ENCODE measurements at places on chromosomes 3 and 15.

DNA sequence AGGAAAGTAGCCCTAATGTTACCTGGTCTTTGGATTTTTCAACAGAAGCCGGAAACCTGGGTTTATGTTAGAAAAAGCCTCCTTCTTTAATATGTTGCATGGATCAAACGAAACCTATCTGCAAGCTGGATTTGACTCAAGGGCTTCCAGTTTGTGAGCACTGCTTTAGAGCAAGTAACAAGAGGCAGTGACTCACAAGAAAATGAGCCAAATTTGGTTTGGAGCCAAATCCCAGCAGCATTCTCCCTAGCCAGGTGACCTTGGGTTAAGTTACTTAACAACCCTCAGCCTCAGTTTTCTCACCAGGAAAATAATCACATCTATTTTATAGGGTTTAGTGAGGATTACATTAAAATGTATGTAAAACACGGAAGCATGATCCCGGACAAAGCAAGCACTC, 215.2 kb upstream of the PRICKLE2 start:
- no peak for DNase-seq

GRCh38 chr3:149701977-149702350, 44.1 kb upstream of the WWTR1 start:
- DNase-seq: no peak

GRCh38 chr3:8445861-8446260, 55.8 kb upstream of the LMCD1 start:
- no peak for DNase-seq

- no peak for DNase-seq
Observed at GRCh38 chr3:30649572-30650318, 43.3 kb downstream of the TGFBR2 start.

DNA sequence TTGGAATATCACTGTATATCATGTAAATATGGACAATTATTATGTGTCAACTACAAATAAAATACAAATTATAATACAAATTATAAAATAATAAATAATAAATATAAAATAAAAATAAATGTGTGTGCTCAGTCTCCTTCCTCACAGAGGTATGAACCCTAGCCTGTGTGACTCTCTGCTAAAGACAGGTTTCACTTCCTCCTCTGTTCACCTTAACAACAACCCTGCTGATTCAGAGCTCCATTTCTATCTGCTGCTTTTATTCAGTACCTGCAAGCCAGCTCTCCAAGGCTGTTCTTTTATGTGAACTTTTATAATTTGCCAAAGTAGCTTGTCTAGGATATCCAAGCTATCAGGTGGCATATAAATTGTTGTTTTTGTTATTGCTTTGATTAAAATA, 610.7 kb upstream of the GRM7 start:
- DNase-seq: no peak

- peak; percentile 35 for DNase-seq
Observed at GRCh38 chr15:59553879-59554735, 57.5 kb upstream of the GCNT3 start.

GRCh38 chr15:62121273-62122015, 43.6 kb downstream of the C2CD4B start:
- DNase-seq: no peak

DNA sequence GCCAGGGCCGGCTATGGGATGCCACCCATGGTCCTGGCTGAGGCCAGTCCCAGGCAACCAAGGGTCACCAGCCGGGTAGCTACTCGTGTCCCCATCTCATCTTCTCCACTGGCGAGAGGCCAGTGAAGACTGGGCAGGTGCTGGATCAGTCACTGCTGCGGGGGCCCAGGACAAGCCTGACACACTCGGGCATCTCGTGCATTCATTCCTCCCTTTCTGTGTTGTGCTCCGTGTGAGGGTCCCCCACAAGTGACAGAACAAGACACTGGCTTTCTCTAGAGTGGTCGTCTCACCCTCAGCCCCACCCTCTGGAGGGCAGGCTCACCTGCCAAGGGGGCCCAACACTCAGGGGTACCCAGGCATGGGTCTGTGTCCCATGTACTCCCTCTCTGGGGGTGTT, 48.4 kb downstream of the ROPN1B start:
- DNase-seq: no peak

GRCh38 chr15:37678124-37678523, 256.3 kb upstream of the TMCO5A start:
- DNase-seq: no peak

GRCh38 chr3:8841472-8841871, 72.1 kb upstream of the OXTR start:
- no peak for DNase-seq

- DNase-seq: no peak
Observed at GRCh38 chr15:32774022-32774421, 56.2 kb downstream of the GREM1 start.

GRCh38 chr3:37032961-37033360, 39.6 kb downstream of the MLH1 start:
- no peak for DNase-seq

- DNase-seq: peak; percentile 94
Observed at GRCh38 chr3:9933561-9934234, at the start of gene CRELD1. Gene CRELD1, plus strand, starts transcription at chr3:9933834. Its CDS starts 605 bp downstream, at chr3:9934439.

GRCh38 chr3:53804697-53805462, 41.3 kb downstream of the CHDH start:
- no peak for DNase-seq

DNA sequence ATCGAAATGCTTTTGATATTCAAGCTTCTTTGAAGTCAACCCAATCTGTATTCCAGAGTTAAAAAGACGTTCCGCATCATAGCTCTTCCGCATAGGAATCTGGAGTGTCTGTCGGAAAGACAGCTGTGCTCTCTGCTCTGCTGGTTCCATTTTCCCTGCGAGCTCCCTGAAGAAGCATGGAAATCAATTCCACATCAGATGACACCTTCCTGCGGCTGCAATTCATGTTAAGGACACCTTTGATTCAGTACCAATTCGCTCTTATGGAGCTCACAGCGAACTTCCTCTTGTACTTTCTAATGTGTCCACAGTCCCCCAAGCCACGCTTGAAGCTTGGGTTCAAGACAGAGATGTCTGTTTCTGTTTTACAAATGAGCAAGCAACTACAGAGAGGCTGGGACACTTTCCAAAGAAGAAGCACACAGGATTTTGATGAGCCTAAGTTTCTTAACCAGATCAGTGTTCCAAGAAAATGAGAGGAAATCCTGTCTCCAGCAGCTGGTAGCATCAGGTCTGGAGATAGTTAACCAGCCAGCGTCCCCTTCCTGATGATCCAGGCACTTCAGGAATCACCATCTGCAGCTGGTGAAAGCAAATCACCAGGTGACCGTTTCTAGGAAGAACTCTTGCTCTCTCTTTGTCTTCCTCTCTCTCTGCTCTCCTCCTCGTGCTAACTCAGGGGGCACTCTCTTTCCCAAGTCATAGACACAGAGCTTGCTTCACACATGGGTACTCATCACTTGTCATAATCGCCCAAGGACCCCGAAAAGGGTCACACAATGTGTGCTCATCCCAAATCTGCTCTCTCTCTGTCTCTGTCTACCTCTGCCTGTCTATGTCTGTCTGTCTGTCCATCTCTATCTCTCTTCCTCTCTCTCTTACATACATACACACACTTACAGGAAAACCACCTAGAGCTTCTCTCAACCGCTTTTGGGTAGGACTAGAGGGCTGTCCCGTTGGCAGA, 281.8 kb downstream of the FAM43A start:
- DNase-seq: no peak

GRCh38 chr3:52118156-52118875, 35.9 kb downstream of the POC1A start:
- DNase-seq: no peak

GRCh38 chr3:169666376-169667165, 3.1 kb upstream of the MECOM start:
- no peak for DNase-seq

DNA sequence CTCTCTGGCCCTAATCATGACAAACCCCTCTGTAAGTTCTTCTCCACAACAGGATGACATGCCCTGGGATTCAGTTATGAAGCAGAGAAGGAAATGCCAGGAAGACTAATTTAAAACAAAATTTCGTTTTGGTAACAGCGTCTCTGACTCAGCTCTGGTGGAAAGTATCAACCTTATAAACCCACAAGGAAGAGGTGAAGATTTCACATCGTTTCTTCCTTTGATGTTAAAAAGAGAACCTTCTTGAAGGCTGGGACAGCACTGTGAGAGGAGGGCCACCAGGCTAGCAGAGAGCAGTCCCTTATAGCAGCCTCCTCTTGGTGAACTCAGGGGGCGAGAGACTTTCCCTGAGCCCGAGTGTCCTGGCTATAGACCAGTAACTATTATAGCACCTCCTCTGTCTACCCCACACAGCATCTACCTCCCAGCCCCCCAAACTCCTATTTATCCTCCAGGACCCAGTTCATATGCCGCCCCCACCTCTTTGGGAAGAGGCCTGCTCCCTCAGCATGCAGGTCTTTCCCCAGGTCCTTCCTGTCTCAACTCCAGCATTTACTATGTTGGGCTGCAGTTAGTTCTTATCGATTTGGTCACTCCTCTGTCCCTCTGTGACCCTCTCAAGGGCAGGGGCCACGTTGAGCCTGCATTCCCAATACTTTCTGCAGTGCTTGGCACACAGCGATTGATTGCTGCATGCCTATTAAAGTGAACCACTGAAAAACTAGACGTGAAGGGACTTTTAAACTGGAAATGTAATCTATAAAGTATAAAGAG, 321.5 kb upstream of the ICE2 start:
- no peak for DNase-seq

GRCh38 chr15:88341006-88341405, 84.5 kb upstream of the NTRK3 start:
- no peak for DNase-seq

- DNase-seq: no peak
Observed at GRCh38 chr15:91108421-91108820, 8.4 kb downstream of the SV2B start.

DNA sequence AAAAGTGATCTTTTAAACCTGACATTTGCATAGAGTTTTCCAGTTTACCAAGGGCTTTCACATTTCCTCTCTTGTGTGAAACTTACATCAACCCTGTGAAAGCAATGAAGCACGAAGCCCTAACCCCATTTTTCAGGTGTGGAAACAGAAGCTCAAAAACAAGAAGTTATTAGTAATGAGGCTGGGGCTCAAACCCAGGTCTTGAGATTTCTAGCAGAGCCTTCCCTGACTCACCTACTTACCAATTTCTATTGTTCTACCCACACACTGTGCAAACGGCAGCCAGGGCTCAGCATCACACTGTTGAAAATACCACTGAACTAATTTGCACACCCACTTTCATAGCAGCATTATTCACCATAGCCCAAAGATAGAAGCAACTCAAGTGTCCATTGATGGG, 117.8 kb upstream of the IGF1R start:
- no peak for DNase-seq

DNA sequence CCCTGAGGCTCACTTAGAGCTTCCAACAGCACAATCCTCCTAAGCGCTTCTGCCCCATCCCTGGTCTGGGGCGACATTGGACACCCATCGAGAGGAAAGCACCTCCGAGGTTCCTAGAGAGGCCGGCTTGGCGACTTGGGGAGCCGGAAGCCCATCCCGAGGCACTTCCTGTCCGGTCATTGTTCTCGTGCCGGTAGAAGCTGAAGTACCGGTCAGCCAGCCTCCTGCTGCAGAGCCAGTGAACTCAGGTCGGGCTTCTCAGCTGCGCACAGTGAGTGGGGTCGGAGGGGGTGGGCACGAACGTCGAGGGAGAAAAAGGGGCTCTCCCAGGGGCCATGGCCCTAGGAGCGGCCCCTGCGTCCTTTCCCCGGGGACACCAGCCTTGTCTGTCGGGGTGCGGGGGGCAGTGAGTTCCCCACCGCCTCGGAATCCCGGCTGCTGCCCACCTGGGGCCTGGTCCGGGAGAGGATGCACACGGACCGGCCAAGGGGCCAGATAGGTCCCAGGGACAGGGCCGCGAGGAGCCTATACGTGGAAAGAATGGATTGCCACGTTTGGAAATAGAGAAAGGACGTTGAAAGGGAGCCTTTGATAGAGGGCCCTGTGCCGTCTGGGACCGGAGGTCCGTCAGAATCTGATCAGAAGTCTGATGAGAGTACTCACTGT, at the start of gene ZNF35:
Gene ZNF35, plus strand, starts transcription at position 169 of the 666 bp plus-strand sequence. CDS start 2,336 bp downstream, outside the sequence.
- peak; percentile 75 for DNase-seq

DNA sequence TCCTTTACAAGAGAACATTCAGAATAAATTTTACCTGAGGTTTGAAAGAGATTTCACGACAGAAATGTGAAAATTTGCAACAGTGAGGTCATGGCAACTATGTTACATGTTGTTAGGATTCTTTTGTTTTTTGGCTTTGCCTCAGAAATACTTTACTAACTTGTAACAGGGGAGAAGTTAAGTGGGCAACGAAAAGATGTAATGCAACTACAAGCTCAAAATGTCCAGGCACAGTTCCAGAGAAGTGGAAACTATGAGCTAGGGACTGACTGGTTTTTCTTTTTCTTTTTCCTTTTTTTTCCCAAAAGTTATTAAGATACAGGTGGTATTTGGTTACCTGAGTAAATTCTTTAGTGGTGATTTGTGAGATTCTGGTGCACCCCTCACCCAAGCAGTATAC, 111.5 kb upstream of the PPP2R3A start:
- no peak for DNase-seq

DNA sequence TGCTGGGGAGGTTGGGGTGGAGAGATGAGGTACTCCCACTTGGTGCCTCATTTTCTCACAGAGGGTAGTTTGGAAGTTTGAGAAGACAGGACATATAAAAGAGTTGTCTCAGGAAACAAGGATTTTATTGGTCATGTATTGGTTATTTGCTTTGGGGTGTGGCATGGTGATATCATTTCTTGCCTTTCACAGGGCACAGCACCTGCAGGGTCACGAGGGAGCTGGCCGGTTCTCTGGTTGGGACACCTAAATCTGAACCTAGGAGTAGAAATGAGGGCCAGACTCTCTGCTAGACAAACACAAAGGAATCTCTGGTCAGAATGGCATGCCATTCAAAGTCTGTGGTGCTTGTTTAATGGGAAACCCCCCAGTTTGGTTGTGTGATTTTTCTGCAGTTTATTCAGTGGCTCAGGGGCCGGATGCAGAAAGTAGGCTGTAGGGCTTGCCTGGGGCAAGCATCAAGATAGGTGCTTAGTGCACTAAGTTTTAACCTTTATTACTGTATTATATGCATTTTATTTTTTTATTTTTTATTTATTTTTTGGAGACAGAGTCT, 237.7 kb upstream of the EIF1B start:
- no peak for DNase-seq

- no peak for DNase-seq
Observed at GRCh38 chr3:47385007-47385406, 4.2 kb downstream of the PTPN23 start.

DNA sequence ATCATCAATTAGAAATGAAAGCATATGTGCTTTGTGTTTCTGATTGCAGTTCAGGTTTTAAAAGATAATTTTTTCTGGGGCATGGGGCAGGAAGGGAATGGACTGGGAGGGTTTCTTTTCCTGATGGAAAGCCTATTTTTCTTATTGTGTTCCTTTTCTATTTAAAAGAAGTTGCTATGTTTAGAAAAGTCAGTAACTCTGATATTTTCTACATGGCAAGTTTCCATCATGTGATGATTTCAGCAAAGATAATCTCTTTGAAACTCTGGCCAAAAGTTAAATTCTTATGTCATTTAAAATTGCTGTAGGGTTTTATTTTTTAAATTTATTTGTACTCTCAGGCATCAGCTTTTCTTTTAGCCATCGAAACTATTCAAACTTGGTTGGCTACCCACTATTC, 601.2 kb downstream of the FOXP1 start:
- DNase-seq: no peak

Data from NCI-H526 treated with DMSO at 0.1 percent for 48 hours (cell line).